ENCODE measurements at places on chromosomes 1 and 21.

DNA sequence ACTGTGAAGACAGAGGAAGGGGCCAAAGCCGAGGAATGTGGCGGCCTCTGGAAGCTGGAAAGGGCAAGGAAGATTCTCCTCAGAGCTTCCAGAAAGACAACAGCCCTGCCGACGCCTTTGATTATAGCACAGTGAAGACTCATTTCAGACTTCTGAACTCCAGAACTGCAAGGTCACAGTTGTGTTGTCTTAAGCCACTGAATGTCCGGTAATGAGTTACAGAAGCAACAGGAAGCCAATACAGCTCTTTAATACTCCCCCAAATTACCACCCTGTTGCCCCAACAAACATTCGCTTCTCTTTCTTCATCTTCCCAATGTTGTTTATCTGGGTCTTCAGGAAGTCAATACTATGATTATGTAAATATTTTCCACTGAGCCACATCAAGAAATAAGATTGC lies 44.0 kb downstream of the ETS2 start:
- DNase-seq = no peak

GRCh38 chr1:27833470-27833869 lies 2.9 kb downstream of the PPP1R8 start:
- DNase-seq = no peak

GRCh38 chr1:236748268-236748870 lies 46.7 kb upstream of the MTR start:
- DNase-seq = no peak

DNA sequence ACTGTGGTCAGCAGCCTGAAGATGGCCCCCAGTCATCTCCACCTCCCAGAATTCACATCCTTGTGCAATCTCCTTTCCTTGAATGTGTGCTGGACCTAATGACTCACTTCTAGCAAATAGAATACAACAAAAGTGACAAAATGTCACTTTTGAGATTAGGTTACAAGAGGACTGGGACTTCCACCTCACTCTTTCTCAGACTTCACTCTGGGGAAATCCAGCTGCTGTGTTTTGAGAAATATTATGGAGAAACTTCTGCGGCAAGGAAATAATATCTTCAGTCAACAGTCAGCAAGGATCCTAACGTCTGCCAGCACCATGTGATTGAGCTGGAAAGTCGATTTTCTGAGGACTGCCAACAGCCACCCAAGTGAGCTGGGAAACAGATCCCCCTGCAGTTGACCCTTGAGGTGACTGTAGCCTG lies 70.5 kb upstream of the GADD45A start:
- no peak for DNase-seq

GRCh38 chr1:246397046-246397445 lies 110.0 kb downstream of the SMYD3 start:
- no peak for DNase-seq

- DNase-seq = no peak
Measured at GRCh38 chr1:243814718-243815117, 35.3 kb downstream of the AKT3 start.

DNA sequence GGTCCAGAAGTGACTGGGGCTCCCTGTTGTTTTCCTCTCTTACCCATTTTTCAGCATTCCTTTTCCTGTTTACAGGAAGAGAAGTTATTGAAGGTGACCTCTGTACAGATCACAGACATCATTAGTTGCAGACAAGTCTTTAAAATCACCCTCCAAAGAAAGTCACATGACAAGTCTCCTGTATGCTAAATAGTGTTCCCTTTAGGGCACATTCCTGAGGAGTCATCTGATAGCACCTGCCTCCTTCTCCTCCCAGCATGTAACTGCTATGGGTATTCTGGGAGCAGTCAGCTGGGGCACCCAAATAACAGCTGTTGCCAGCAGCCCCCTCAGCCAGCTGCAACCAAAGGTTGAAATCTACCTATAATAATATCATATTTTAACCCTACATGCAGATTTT lies 200.6 kb downstream of the PTGER3 start:
- no peak for DNase-seq

DNA sequence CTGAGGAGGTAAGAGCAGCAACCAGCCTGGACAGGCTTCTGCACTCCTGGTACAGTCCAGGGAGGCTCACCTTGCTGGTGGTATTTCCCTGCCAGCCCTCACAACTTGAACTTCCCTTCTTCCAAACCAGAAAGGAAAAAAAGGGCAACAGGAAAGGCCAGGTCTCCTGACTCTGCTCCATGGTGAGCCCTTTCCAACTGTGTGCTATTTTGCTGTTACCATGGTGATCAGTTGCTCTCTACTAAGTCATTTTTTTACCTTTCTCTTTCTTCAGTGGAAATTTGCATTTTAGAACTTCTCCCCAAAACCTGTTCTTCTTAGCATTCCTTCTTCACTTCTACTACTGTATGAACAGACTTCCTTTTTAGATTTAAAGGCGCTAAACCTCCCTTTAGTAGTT lies 164.3 kb downstream of the GRIK1 start:
- no peak for DNase-seq

GRCh38 chr1:238029126-238029525 lies 138.4 kb upstream of the ZP4 start:
- no peak for DNase-seq

DNA sequence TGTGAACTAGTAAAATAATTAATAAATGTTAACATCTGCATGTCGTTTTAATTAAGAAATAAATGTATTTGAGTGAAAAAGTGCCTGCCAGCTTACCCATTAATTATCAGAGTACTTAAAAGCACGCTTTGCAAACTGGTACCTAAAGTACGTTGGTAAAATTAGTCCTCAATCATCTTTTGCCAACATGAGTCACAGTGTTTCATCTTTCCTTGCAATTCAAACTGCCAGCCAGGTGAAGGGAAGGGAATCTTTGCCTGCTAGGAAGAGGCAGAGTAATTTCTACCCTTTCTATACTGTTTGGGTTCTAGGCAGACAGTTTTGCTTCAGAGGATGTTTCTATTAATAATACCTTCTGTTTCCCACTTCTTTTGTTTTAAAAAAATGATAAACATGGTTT lies 57.2 kb upstream of the CNIH3 start:
- DNase-seq = no peak

DNA sequence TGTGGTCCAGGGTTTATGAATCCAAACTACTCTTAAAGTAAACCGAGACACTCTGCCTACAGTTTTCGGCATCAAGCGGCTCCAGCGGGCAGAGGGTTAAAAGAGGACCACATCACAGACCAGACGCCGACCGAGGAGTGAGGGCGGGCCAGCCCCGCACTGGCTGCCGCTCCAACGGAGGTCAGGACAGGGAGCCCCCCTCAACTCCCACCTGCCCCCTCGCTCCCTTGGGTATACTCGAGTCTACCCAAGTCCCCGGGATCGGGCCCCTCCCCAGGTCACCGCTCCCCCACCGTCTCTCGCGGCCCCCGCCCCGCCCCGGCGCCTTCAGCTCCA lies 312 bp downstream of the ARNT start:
- no peak for DNase-seq

- no peak for DNase-seq
Measured at GRCh38 chr1:226658546-226659125, 80.4 kb downstream of the ITPKB start.

GRCh38 chr1:26145960-26146294 lies 13.0 kb upstream of the FAM110D start:
- no peak for DNase-seq

- no peak for DNase-seq
Measured at GRCh38 chr1:223748405-223748772, 36.0 kb downstream of the CAPN2 start.

- no peak for DNase-seq
Measured at GRCh38 chr1:180230791-180231505, 884 bp downstream of the LHX4 start.

DNA sequence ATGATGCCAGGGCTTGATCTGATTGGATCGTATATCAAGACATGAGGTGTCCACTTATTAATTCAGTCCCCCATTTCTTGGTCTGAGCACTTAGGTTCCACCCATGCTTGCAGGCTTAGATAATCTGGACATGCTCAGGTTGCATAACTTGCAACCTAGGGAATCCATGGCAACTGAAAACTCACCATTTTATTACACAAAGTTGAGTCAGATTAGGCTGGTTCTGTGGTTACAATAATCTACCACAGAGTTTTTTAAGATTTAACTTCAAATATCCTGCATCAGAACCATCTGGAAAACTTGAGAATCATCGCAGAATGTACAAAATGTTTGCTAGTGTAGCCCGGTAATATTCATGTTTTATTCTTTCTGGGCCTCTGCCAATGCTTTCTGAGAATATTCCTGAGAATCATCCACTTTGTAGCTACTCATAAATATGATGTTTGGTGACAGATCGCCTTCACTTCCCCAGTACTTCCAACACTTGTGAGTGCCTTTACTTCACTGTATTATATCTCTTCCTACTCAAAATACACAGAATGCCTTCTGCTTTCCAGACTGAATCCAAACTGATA lies 707.2 kb upstream of the ADAMTS5 start:
- no peak for DNase-seq

DNA sequence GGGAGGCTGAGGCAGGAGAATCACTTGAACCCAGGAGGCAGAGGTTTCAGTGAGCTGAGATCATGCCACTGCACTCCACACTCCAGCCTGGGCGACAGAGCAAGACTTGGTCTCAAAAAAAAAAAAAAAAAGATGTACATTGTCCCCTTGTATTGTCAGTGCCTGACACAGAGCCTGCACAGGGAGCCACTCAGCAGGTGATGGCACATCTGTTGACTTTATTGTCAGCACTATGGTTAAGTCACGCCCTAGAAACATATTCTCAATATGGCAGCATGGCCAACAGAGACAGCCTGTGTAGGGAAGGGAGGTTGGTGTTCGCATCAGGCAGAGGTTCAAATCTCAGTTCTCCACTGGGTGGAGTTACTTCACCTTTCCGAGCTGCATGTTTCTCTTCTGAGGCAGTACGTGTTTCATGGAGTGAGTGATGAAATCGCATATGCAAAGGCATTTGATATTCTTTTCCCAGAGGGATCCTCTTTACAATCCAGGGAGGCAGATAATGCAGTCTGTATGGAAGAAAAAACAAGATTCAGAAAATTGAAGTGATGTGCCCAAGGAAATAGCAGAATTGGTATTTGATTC lies 20.6 kb downstream of the LAMC2 start:
- no peak for DNase-seq

GRCh38 chr1:242826701-242827336 lies 302.3 kb upstream of the PLD5 start:
- no peak for DNase-seq

DNA sequence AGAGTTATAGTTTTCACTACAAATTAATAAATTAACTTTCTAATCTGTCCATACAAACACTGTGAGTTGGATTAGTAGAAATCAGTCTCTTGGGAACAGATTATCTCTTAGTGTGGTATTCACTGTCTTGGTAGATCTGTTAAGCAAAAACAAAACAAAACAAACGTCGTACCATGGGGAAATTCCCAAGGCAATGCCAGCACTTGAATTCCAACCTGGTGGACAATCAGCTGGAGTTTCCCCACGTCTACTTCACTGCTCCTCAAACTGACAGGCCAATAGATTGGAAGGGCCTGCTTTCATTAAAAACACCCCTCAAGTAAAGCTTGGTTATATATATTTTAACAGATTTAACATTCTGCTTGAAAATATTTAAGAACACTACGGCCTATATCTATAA lies 31.9 kb downstream of the GDAP2 start:
- no peak for DNase-seq

DNA sequence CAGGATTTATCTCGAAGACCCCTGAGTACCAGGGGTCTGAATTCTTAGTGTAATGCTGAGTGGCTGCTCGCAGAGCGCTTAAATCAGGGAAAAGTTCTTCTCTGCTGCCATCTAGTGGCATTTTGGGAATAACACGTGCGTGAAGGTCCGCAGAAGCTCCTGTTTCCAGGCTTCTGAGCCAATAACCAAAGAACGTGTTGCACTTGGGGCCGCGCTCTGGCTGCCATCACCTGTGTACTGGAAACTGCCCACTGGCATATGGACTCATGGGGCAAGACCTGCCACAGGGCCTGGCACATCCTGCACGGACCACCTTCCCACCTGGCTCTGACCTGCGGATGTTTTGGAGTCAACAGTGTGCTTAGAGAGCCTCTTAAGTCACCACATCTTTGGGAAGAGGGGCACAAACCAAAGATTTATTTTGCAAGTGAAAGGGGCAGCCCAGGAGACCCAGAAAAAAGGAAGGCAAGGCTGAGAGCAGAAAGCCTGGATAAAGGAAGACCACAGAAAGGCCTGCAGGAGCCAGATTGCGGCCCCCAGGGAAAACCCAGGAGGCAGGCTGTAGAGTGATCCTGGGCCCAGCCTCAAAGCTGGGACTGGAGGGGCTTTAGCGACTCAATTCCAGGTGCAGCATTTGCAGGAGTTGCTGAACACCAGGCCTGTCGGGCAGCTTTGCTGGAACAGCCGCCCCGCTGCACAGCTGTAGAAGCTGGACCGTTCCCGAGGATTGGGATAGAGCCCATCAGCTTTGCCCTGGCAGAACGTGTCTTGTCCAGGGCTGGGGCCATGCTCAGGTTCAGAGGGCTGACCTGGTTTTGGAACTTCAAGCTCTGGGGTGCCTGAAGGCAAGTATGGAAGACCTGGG lies 13.0 kb downstream of the CHIT1 start:
- DNase-seq = peak; percentile 20

DNA sequence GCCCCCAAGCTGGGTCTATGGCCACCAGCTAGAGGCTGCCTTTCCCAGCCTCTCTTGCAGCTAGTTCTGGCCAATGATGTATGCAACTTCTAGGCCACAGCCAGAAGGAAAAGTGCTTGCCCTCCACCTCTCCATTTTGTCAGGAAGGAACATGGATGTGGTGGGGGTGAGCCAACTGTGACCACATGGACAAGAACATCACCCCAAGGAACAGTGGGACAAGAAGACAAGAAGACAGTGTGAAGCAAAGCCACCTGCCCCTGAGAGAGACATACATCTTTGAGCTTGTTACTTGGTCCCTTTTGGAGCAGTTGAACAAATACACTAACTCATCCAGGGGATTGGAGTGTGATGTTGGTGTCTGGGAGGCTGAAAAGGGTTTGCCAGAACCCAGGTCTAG lies 105.8 kb upstream of the EDN2 start:
- DNase-seq = no peak

DNA sequence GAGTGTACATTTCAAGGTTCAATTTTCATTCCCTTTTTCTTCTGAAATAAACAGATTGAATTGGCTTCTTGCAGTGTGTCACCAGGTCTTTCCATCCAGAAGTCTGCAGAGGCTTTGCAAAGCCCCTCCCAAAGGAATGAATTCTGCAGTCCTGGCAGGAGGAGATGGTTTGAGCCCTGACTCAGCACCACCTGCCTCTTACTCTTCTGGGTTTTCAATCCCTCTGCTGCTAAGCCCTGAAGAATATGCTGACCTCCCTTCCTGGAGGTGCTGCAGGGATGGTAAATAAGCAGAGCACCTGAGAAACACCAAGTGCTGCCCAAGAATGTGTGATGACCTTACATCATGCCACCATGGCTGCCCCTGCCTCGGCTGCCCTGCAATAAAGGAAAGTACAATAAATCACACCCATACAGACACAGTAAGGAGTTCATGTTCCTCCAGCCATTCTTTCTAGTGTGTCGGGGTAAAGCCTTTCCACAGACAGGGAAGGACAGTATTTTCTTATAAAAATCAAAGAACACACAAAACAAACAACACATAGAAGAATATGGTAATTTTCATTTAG lies 209.2 kb downstream of the ZNF326 start:
- no peak for DNase-seq
